ENCODE measurements at places on chromosomes 5 and 9. TPM values are rescaled to one million over a fixed set of nuclear protein-coding genes. Genes with fewer than 3 reads are reported as not detected.

The SPATA31D4 gene
- polyA plus RNA-seq, result not detected

The PIP5K1B gene
- 54.0 TPM for polyA plus RNA-seq

The PCDHA8 gene
- not detected for polyA plus RNA-seq

The ORM2 gene
- polyA plus RNA-seq, result not detected

The CCDC192 gene
- not detected for polyA plus RNA-seq

The OGN gene
- polyA plus RNA-seq, result 6.7 TPM
